ENCODE measurements at places on chromosomes 4 and X.

- DNase-seq: no peak
Measured at GRCh38 chr4:154332681-154333421, 158.7 kb downstream of the DCHS2 start.

- no peak for DNase-seq
Measured at GRCh38 chrX:3820167-3820566, 106.7 kb upstream of the PRKX start.

DNA sequence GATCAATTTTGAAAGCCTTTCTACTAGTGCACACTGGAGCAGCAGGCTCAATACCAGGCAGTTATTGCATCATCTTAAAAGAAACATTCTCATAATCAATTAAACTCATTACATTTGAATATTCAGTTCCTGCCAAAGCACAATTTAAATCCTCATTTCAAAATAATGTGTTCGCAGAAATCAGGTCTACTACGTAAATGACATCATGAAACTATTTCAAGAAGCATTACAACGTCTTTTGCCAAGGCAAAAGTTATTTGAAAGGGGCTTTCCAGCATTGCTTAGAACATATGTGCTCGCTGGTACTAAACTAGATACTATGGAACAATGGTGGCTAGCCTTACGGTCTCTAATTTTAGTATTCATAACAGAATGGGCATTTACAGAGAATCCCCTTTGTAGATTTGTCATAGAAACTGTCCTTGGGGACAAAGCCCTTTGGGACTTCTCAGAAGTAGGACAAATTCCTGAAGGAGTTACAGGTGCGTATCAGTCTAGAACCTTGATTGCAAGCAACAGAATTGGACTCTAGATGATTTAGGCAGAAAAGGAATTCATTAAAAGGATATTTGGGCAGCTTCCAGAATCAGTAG lies 27.6 kb upstream of the HUWE1 start:
- DNase-seq: no peak

GRCh38 chr4:113582737-113583136 lies 178.8 kb downstream of the CAMK2D start:
- peak; percentile 16 for DNase-seq

DNA sequence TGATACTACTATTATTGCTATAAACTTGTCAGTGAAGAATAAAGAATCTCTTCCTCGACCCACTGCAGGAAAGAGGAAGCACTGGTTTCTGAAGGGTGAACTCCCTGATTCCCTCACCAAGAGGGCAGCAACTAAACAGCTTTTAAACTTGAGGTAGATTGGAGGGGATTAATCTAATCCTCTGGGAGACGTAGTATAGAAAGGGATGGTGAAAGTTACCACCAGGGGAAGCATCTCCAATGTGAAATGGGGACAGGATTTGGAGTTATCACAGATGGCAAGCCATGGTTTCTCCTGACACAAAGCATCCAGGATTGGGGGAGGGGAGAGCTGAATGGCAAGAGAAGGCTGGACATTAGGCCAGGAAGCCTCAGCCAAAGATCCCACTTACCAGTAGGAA lies 62.7 kb upstream of the PTPN13 start:
- DNase-seq: no peak

- DNase-seq: peak; percentile 76
Measured at GRCh38 chr4:159296061-159296460, 193.2 kb downstream of the RAPGEF2 start.

DNA sequence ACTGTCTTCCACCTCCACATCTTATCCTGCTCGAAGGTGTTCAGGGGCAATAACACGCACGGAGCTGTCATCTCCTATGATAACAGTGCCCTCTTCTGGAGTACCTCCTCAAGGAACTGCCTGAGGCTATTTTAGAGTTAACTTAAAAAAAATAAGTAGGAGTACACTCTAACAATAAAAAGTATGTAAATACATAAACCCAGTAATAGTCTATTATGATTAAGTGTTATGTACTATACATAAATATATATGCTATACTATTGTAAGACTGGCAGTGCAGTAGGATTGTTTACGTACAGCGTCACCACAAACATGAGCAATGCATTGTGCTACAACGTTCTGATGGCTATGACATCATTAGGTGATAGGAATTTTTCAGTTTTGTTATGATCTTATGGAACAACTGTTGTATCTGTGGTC lies 34.5 kb upstream of the TLR2 start:
- DNase-seq: peak; percentile 30

- DNase-seq: no peak
Measured at GRCh38 chr4:23238848-23239247, 546.1 kb downstream of the GBA3 start.

Measured in lung microvascular endothelial cell (primary cell).